SK-N-SH (cell line): ENCODE measurements at places on chromosomes 1 and 21.

- no peak for DNase-seq
Observed at GRCh38 chr1:82377201-82377884, 576.6 kb downstream of the ADGRL2 start.

DNA sequence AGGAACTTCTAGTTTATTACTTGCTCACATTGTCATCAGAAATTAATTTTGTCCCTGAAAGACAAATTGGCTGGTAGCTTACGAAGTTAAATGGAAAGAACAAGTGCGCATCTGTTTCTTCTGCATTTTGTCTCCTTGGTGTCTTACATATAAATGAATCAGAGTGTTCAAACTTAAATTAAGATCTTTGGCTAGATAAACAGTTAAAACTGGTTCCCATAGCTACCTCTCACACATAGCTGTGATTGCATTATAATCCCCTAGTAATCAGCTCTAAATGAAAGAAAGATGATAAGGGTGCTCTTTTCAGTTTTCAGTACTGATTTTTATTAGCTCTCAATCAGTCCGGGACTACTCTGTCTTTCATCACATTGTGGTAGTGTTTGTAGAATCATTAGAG, 124.2 kb upstream of the LMO4 start:
- DNase-seq = no peak

GRCh38 chr1:39117899-39118450, 86.5 kb upstream of the MACF1 start:
- DNase-seq = no peak

DNA sequence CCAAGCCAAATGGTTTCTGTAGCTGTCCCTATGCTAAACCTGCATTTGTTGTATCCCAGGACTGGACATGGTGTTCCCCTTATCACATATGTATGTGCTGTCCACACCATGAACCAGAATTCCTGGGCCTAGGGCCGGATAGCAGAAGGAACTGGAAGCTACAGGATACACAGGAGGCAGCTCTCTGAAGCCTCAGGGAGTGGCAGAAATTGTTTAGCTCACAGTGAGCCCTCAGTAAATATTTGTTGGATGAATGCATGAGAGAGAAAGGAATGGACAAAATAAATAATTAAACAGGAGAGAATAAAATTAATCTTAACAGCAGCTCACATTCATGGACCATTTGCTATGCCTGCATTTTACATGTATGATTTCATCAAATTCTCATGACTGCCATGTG, 2.1 kb downstream of the NIPAL3 start:
- DNase-seq = no peak

DNA sequence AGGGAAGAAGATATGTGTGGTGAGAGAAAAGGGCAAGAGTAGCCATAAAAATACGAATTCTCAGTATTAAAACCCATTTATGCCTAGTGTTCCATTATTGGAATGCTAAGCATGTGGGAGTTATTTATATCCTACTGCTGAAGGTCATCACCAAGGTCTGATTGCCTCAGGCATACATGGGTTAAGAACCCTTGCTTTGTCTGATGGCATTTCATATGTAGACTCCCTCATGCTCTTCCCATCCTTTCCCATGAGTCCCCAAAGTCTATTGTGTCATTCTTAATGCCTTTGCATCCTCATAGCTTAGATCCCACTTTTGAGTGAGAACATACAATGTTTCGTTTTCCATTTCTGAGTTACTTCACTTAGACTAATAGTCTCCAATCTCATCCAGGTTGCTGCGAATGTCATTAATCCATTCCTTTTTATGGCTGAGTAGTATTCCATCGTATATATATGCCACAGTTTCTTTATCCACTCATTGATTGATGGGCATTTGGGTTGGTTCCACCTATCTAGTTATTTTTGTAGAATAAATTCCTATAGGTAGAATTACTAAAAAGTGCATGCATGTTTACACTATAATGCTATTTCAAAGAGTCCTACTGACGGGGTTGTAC, 172.5 kb downstream of the DYRK1A start:
- no peak for DNase-seq

DNA sequence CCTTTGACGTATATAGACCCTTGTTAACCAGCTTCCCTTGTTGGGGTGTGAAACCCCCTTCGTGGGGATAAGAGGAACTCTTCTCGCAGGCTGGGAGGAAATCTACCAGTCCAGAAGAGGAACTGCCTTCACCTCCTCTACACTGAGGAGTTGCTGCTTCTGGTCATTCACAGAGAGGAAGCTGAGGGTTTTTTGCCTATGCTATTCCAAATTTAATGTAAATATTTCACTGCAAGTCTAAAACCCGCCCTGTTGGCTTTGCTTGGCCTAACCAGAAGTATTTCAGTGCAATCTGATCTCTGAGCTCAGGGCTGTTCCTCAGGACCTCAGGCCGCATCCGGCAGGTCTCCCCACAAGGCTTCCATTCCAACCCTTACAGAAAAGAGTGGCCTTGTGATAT, 150.1 kb downstream of the HIVEP3 start:
- no peak for DNase-seq

- DNase-seq = no peak
Observed at GRCh38 chr21:34858559-34858958, 189.8 kb downstream of the CLIC6 start.

DNA sequence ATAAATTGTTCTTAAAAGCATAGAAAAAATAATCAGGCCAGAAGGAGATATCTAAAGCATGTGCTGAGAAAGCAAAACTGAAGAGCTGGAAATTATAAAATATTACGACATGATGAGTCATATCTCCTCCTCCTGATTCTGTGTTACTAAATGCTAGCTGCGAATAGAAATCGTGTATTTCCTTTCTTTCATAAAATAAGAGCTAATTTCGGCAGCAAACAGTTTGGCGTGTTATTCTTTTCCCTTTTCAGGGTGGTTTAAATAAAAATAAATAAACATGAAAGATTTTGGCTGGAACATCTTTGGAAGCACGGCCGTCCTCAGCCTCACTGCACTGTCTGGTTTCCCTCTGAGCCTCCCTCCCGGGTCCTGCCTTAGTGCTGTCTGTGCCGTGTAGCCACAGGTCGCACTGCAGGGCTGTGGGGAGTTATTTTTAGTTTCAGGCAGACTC, 56.0 kb downstream of the ADARB1 start:
- DNase-seq = no peak

DNA sequence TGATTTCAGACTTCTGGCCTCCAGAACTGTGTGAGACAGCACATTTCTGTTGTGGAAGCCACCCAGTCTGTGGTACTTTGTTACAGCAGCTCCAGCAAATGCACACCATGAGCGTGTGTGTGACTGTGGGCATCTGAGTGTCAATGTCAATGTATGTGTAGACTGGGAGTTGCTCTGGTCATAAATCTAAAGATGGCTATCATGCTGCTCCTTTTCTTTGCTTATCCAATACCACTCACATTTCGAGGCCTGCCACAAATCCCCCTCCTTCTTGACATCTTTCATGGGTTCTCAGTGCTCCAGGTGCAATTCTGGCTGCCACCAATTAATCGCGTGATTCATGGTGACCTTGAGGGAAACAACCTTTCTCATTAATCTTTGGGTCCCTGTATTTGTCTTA, 141.2 kb downstream of the RWDD3 start:
- DNase-seq = no peak
